CD4-positive, CD25-positive, alpha-beta regulatory T cell (primary cell): ENCODE measurements at places on chromosomes 7 and 10. TPM values are rescaled to one million over a fixed set of nuclear protein-coding genes. Genes with fewer than 3 reads are reported as not detected.

PRLHR gene
- not detected for total RNA-seq

GRCh38 chr7:88243345-88243909 lies 23.6 kb upstream of the SRI start:
- peak; percentile 19 for DNase-seq

PTF1A gene
- not detected for total RNA-seq

GRCh38 chr10:114850126-114850525 lies 28.5 kb downstream of the FHIP2A start:
- no peak for DNase-seq

NXPH1 gene
- not detected for total RNA-seq

ARPC1B gene
- total RNA-seq: 205 TPM

DNA sequence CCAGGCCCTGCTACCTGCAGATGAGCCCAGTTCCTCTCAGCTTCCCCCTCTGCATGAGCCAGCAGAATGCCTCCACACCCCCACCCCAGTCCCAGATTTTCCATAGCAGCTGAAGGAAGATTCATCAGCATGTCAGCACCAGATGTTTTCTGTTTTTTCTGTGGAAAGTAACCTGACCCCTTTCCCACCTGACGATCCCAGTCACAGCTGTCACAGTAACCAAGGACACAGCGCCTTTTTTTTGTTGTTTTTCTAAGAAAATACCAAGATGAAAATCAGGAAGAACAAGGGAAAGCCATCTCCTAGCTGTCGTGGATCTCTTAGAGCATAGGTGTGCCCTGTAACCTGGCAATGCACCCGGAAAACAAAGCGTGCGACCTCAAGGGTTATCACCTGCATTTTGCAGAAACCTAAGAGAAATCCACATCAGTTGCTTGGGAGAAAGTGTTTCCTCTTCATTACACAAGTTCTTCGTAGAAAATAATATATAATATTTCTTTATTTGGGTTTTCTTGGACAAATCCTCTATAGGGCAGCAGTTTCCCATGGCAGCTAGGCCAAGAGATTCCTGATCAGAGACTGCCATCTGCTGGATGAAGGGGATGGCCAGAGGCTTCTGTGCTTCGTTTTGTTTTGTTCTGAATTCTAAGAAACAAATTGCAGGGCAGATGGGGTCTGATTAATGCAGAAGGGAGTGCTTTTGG lies 401.9 kb downstream of the TNS3 start:
- DNase-seq: no peak

GRCh38 chr10:110273474-110273873 lies 31.2 kb downstream of the SMNDC1 start:
- DNase-seq: no peak

DNA sequence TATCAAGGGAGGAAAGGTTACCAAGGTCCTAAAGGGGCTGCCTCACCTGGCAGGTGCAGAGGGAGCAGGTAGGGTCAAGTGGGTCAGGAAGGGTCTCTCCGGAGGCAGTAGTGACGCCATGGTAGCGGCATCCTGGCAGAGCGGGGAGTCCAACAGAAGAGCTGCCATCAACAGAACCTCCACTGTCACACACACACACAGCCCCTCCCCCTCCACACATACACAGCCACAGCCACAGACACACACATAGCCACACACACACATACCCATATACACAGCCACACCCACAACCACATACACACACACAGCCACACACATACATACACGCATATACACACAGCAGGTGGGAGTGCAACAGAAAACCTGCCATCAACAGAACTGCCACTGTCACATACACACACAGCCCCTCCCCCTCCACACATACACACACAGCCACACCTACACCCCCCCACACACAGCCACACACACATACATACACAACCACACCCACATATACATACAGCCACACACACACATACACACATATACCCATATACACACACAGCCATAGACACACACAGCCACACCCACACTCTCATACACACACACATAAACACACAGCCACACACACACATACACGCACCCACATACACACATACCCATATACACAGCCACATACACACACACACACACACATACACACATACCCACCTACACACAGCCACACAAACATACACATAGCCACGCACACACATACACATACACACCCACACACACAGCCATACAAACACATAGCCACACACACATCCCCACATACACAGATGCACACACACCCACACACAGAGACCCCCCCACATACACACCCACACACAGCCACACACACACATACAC lies 23.1 kb downstream of the KCP start:
- DNase-seq: no peak

- no peak for DNase-seq
These were observed 56.4 kb upstream of the CCDC71L start for GRCh38 chr7:106717254-106717954.

GRCh38 chr7:103009466-103010185 lies 65.0 kb downstream of the FBXL13 start:
- peak; percentile 48 for DNase-seq

HOXA9 gene
- 1.1 TPM for total RNA-seq

DNA sequence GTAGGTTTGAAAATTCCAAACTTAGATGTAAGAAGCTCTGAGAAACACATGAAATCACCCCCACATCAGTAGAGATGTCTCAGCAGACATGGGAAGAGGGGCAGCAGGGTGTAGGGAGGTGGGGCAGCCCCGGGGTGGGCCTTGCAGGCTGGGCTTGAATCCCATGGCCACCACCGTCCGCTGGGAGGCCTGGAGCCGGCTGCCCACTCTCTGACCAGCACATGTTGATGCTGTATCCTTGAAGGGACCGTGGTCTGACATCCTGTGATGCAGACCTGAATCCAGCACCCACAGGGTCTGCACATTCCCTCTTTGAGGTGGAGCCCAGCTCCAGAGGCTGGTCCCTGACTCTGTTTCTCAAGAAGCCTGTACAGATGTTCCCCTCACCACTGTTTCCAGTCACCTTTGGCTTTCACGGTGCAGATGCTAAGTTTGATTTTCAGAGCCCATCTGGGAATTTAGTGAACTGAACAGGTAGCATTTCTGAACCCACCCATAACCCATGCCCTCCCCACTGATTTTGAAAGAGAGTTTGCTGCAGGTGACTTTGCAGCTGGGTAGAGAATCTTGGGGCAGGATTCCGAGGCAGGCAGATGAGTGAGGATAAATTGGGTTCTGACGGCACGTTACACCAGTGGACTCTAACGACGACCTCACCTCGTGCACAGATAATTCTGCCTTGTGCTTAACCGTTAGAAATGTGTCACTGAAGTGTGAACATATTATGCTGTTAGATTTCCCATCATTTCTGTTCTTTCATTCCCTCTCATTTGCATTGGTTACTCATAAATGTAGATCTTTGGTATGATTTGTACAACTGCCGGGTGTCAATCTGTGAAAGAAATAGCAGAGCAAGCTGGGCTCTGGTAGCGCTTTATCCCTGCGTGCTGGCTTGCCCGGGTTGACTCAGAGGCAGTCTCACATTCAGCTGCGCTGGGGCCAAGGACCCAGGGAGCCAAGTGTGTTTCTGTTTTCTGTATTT lies 45.7 kb downstream of the IKZF1 start:
- peak; percentile 52 for DNase-seq

CFTR gene
- not detected for total RNA-seq

ZNF680 gene
- total RNA-seq: 10.5 TPM

OR6B1 gene
- total RNA-seq: not detected

AFAP1L2 gene
- total RNA-seq: 1.1 TPM

CCL24 gene
- not detected for total RNA-seq

DNA sequence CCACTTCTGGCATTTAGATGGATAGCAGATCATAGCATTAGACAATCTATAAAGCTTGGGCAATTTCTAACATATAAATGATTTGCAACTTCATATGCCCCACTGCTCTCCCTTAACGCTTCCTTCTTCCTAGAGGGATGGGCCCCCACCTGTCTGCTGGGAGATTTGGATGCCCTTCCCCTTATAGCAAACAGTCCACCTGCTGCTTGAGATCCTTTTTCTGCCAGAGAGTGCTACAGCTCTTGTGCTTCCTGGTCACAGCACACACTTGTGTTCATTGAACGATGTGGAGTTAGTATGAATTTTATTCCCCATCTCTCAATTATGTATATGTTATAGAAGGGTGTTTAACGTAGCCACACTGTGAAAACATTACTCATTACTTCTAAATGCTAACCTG lies 10.4 kb upstream of the PCGF5 start:
- DNase-seq: no peak

DNA sequence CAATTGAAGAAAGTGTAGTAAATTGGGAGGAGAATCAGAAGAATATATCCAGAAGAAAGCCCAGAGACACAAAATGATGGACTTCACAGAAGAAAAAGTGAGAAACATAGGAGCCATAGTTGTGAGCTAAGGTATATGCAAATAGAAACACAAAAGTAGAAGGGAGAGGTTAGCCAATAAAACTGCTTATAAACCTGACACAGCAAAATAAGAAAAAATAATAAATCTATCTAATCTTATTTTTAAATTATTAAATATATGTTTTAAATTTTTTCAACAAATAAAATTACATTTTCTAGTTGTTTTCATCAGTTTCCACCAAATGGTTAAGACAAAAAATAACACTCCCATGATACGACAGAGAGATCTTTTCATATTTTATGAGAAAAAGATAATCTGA lies 903.5 kb downstream of the DNAJB9 start:
- no peak for DNase-seq

DNA sequence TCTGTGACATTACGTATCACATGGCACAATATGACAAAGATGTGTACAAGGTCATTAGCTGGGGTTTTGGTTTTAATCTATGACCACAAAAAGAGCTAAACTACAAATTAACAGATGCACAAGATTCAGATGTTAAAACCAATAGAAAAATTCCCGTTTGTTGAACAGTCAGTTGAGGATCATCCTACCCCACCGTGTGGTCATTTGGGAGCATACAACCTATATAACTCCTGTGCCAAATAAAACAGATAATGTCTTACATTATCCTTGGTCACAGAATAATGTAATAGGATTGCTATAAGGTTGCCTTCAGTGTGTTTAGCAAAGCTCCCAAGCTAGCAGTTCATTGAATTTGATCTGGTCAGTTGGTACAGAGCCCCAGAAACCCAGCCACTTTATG lies 28.2 kb downstream of the ASNS start:
- DNase-seq: no peak

- no peak for DNase-seq
These were observed 87.3 kb downstream of the CCSER2 start for GRCh38 chr10:84415539-84416244.

DNA sequence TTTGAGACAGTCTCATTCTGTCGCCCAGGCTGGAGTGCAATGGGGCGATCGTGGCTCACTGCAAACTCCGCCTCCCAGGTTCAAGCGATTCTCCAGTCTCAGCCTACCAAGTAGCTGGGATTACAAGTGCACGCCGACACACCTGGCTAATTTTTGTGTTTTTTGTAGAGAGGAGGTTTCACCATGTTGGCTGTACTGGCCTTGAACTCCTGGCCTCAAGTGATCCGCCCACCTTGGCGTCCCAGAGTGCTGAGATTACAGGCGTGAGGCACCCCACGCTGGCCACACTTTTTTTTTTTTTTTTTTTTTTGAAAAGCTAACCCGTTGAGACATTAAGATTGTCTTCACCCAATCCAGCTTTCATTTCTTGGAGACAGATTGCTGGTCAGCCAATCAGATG lies 2.1 kb downstream of the ZNF273 start:
- DNase-seq: no peak

GRCh38 chr10:6473901-6474370 lies 106.1 kb downstream of the PRKCQ start:
- peak; percentile 63 for DNase-seq

DNA sequence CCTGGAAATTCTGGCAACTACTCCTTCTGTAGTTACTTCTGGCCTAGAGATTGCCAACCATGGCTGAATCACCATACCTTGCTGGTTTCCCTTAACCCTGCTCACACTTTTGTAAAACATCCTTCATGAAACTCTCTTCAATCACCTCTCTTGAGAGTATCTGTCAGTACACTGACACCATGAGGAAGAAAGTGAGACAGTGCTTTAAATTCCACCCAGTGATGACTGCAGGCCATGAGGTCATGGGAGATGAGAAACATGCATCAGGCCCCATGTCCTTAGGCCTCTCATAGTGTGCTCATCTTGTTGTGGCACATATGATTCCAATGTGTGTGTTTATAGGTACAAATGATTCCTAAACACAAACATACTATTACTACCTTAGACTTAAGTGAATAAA lies 24.6 kb upstream of the NAMPT start:
- no peak for DNase-seq

GRCh38 chr7:55028011-55028410 lies 9.2 kb downstream of the EGFR start:
- no peak for DNase-seq
